ENCODE measurements at places on chromosomes 6 and 20. TPM values are rescaled to one million over a fixed set of nuclear protein-coding genes. Genes with fewer than 3 reads are reported as not detected.

- no peaks in the 10 kb centered on the region for H3K27me3 ChIP-seq
- no peak overlapping the region for H3K27ac ChIP-seq
- H3K4me1 ChIP-seq, result no peaks in the 10 kb centered on the region
- no peak for DNase-seq
Observed at GRCh38 chr6:122040261-122040660, 359.2 kb upstream of the HSF2 start.

DNA sequence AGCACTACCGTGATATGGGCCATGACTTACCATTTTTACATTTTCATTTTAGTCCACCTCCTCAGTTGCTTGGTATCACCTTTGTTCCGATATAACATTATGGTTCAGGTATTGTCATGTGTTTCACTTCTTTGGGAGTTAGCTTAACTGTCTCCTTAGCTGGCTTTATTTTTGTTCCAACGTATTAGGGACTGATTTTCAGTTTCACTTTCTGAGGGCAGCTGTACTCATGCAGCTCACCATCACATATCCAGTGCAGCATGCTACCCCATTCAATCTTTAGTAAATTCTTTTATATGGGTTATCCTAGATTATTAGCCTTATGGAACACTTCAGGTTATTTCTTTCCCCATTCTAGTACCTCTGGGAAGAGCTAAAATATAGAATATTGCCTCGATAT lies 362.2 kb upstream of the IRAK1BP1 start:
- no peak for DNase-seq
- H3K4me1 ChIP-seq, result no peaks in the 10 kb centered on the region
- no peaks in the 10 kb centered on the region for H3K27me3 ChIP-seq
- no peak overlapping the region for H3K27ac ChIP-seq
- H3K36me3 ChIP-seq, result no peaks in the 10 kb centered on the region

DNA sequence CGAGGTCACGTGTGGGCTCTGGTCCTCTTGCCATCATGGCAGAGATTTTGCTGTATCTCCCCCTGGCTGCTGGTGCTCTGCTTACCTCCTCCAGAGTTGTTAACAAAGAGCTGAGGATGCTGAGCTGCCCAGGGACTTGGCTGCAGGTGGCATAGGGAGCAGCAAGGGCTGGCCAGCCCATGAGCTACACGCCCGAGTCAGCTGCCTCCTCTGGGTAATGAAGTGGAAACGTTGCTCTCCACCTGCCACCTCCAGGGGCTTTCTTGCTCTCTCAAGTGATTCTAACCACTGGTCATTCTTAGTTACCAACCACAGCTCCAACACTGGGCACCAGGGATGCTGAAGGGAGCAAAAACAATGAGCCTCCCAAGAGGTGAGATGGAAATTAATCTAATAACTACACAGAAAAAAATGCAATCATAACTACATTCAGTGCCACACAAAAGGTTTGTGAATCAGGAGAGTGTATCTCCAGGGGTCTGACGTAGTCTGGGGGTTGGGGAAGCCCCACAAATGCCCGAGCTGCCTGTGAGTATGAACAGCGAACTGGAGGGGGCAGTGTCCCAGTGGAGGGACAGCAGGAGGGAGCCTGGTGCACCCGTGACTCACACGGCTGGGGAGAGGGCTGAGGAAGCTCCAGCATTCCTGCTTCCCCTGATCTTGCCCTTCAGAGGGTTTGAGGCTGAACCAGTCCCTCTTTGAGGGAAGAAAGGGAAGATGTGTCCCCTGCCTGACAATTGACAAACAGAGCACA lies 78.7 kb downstream of the CDH26 start:
- H3K4me1 ChIP-seq, result no peaks in the 10 kb centered on the region
- H3K36me3 ChIP-seq, result no peaks in the 10 kb centered on the region
- no peak overlapping the region for H3K27ac ChIP-seq
- H3K27me3 ChIP-seq, result no peaks in the 10 kb centered on the region
- H3K4me3 ChIP-seq, result no peak overlapping the region

DNA sequence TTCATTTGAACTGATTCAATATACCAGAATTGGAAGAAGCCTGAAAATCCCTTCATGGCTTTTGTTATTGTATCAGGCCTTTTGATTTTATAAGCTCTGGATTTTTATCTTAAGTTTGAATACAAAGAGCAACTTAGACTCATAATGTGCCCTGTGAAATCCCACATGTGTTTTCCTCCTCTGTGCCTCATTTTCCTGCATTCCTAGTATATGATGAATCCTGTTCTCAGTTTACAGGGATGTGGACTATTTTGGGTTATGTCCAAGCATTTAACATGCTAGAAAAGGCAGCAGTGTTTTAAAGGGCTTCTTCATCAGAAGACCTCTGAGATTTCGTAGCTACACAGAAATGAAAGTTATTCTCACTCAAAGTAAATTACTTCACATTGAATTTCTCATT lies 455.0 kb downstream of the RFPL4B start:
- no peak overlapping the region for H3K4me3 ChIP-seq
- H3K27ac ChIP-seq, result no peak overlapping the region
- no peaks in the 10 kb centered on the region for H3K36me3 ChIP-seq
- no peaks in the 10 kb centered on the region for H3K4me1 ChIP-seq
- no peak for DNase-seq

Gene PHACTR2
- total RNA-seq, result 25.1 TPM

Gene APCDD1L
- total RNA-seq, result 0.38 TPM

Gene DYNLT2
- 1.4 TPM for total RNA-seq

Gene SAMHD1
- 17.0 TPM for total RNA-seq

All from esophagus squamous epithelium (tissue), 5 donors.